ENCODE measurements at places on chromosomes 1 and 21.
A peak's percentile ranks its signal among the peaks of the same experiment; 100 is the strongest.

DNA sequence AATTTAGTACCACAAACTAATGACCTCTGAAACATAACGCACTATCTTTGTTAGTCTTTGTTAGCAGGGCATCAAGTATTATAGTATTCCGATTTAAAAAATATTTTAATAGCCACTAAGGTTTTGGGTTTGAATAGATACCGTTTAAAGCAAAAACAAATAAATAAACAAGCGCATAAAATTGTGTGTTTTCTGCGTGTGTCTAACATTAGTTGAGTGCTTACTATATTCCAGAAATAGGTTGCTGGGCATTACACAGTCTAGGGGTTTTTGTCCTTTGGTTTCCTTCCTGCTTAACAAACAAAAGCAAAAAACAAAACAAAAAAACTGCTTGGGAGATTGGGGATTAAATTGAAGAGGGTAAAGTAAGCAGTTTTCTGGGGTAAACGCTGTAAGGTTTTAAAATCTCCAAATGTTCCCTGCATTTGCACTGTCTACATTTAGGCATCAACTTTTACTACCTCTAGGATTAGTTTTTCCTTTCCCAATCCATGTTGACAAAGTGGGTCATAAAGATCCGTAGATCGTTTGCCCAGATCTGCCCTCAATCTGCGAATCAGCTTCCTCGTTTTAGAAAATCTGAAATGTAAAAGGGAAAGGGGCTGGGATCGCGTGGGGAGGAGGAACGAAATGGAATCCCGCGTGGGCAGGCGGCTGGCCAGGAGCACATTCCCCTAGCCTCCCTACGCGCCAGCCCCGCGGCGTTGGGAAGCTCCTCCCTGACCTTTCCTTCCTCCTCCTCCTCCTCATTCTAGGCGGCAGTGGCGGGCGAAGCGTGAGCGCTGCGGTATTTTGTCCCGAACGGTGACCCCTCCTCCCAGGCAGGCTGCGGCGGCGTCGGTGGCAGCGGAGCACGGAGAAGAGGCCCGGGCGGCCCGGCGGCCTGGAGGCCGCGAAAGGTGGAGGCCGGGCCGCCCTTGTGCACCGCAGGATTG lies at the start of gene KCTD3:
Gene KCTD3, plus strand, starts transcription at position 749 of the 935 bp plus-strand sequence. CDS start 382 bp downstream, outside the sequence.
- DNase-seq, result no peak

- no peak for DNase-seq
These were observed 716.2 kb upstream of the ZP4 start for GRCh38 chr1:238606896-238607295.

- no peak for DNase-seq
These were observed 646 bp upstream of the RRP15 start for GRCh38 chr1:218284377-218284916.

DNA sequence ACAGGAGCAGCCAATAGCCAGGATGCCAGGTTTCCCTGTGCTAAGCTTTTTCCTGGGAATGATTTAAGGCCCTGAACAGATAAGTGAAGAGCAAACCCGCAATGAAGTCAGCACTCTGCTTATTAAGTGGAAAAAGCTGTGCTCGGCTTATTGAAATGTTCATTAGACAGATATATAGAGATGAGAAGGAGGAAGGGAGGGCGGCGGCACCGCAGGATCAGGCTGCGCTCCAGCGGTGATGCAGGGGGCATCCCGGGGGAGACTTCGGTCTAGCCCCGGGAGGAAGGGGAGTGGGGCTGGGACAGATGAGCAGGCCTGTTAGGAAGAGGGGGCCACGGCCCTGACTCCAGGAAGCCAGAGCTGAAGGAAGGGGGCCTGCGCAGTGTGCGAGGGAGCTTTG lies 115.0 kb downstream of the TMEM53 start:
- DNase-seq, result no peak

- no peak for DNase-seq
These were observed 9.5 kb upstream of the CR2 start for GRCh38 chr1:207444514-207445217.

- DNase-seq, result no peak
These were observed 29.9 kb upstream of the SAMD13 start for GRCh38 chr1:84271441-84272151.

GRCh38 chr1:110631836-110632620 lies 25.9 kb upstream of the KCNA2 start:
- no peak for DNase-seq

GRCh38 chr1:112904831-112905261 lies 51.1 kb downstream of the SLC16A1 start:
- no peak for DNase-seq

GRCh38 chr1:168348146-168348709 lies 67.6 kb downstream of the TBX19 start:
- no peak for DNase-seq

DNA sequence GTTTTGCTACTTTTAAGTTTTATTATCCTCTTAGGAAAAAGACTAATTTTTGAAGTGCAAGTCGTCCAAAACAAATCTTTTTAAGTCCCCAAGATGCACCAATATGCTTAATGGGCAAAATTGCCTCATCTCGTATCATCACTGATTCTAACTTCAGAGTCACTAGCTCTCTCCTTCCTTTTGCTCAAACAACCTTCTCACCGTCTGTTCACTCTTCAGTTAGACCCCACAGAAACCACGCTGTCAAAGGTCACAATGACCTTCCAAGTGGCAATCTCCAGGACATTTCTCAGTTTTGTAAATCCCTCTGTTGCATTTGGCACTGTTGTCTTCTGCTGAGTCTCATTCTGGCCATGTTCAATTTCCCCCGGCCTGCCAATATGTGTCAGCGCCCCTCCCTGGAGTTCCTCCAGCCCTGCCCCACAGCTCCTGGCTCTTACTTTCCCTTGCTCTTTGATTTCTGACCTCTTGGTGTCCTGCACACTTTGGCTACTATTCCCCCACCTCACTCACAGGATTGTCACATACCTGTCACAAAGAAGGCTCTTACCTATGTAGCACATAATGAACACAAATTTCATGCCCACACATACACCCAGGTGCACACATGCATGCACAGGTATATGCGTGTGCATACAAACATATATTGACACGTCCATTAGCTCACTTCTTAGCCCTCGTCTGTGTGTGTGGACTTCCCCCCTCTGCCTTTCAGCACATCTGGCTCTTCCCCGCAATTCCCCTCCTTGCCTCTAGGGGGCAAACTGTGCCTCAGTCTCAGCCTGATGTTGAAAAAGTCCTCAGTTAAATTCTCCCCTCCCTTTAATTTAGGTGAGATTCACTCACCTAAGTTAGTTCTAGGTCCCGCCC lies 354.0 kb upstream of the DUSP10 start:
- peak; percentile 5 for DNase-seq

GRCh38 chr1:15323989-15324868 lies 77.2 kb downstream of the FHAD1 start:
- no peak for DNase-seq

GRCh38 chr1:1920057-1920607 lies 1.1 kb upstream of the TMEM52 start:
- DNase-seq, result no peak

DNA sequence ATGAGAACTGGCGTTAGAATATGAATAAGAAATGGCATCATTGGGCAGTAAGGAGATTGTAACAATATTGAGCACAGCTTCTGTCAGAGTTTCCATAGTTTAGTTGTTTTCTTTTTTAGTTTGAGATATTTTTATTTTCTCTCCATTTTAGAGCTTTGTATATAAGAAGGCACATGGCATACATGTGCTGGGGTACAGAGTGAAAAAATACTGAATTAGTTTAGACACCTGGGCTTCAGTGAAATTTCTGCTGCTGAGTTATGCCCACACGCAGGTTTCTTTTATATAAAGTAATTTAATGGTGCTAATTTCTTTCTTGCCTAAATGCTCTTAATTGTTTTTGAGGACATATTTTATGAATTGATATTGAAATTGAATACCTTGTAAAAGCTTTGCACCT lies 53.6 kb upstream of the RWDD3 start:
- DNase-seq, result no peak

DNA sequence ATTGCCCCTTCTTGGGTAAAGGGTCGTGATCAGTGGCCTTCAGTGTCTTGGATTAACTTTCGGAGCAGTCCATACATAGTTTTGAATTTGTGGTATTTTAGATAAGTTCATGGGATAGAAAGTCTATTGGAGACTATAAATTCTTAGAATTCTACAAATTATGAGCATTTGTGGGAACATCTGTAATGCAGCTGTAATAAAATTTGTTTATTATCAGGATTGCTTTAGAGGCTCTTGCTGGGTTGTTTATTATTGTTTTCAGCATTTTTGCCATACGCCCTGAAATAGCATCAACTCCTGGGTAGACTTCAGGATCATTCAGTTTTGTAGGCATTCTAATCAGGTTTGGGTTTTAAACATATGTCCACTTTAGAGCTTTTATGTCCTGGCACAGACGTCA lies 16.1 kb downstream of the LAMC1 start:
- DNase-seq, result no peak

DNA sequence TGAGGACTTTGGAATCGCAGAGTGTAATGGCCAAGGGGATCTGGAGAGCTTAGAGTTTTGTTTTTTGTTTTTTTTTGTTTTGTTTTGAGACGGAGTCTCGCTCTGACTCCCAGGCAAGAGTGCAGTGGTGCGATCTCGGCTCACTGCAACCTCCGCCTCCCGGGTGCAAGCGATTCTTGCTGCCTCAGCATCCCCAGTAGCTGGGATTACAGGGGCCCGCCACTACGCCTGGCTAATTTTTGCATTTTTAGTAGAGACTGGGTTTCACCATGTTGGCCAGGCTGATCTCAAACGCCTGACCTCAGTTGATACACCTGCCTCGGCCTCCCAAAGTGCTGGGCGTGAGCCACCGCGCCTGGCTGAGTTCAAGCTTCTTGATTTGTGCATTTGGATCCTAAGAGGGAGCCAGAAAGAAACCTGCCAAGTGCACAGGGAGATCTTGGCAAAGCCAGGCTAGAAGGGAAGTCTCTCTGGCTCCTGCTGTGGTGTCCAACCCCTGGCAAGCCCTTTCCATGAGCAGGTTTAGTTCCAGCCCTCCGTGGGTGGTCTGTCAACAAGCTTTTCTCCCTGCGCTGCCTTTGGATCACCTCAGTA lies 852 bp downstream of the FAAH start:
- DNase-seq, result no peak

DNA sequence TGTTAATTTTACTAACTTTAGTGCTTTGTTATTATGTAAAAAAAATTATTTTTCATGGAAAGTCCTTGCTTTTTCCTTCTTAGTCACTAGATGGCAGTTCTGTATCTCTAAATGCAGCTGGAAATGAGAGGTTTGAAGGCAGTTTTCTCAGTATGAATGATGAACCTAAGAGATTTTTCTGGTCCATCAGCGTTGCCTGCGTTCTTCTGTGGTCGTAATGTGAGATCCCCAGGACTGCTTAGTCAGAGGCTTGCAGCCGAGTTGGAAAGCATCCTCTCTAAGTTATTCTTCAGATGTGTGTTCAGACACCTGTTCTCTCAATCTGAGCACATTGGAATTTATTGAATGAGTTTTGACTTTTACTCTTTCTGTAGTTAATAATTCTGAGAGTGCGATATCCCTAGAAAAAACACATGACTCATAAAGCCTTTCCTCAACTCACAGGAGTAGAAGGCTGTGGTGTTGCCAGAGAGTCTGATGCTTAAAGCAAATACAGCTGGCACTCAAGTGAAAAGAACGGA lies 99.3 kb downstream of the FMN2 start:
- DNase-seq, result no peak

DNA sequence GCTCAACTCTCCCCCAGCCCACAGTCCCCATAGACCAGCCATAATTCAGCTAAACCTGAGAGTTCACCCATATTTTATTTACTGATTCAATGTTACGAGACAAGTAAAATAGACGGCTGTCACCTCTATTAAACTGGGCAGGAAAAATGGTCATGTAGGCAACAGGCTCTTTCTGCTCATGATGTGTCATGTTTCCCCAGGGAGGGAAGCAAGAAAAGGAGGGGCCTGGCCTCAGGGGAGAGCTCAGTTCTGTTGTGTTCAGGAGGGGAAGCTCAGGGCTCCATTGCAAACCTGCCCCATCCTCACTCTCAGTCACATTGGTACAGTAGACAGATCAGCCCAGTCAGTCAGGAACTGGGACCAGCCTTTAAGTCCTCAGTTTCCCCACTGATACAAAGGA lies 12.8 kb downstream of the GRIK3 start:
- DNase-seq, result no peak

- DNase-seq, result no peak
These were observed 21.0 kb downstream of the RAVER2 start for GRCh38 chr1:64765826-64766225.

- DNase-seq, result no peak
These were observed 98.8 kb downstream of the FOXD2 start for GRCh38 chr1:47536646-47537118.

DNA sequence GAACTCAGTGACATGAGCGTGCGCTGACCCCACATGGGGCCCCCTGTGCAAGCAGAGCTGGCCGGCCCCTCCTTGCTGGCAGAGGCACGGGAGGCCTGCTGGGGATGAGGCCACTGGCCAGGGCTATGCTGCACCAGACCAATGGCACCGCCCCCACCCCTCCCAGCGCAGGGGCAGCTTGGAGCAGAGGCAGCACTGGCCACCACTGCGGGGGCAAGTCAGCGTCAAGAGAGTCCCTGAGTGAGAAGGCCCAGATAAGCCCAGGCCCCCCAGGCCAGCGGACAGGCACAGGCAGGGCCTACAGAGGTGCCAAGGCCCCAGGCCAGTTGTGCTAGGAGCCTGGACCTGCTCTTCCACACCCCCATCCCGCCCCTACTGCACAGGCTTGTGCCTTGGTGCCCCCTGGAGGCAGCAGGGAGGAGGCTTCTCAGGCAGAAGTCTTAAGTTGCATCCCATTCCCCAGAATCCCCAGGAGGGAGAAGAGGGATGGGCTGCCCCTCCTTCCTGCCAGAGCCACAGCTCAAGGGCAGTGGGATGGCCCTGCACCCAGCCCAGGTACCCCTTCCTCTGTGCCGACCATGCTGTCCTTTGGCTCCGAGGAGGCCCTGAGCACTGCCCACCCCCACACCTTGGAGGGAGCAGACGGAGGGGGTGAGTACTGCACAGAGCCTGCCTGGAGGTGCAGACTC lies 35.8 kb downstream of the EPHX1 start:
- no peak for DNase-seq

- no peak for DNase-seq
These were observed 214.5 kb downstream of the VAV3 start for GRCh38 chr1:107750364-107750959.

- no peak for DNase-seq
These were observed 81.0 kb upstream of the LRRC8D start for GRCh38 chr1:89739844-89740216.

DNA sequence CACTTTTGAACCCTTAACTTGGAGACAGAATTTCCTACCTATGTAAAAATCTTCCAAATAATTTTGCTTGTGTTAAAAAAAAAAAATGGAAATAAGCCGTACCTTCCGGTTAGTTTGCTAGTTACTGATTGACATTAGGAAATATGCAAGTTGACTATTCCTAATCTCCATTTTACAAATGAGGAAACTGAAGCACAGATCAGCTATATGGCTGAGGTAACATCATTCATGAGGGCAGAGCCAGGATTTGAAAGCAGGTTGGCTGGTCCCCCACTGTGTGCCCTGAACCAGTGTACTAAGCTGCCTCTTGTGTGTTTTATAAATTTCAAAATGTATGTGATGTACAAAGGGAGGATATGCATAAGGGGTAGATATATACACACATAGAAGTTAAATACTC lies 29.6 kb downstream of the BACE2 start:
- DNase-seq, result no peak

DNA sequence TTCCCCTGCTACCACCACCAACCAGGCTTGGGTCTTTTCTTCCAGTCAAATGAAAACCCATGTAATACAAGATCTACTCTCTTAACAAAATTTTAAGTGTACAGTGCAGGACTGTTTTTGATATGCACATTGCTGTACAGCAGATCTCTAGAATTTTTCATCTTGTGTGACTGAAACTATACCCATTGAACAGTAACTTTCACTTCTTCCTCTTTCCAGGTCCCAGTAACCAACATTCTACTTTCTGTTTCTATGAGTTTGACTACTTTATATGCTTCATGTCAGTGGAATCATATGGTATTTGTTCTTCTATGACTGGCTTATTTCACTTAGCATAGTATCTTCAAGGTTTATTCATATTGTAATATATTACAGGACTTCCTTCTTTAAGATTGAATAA lies 45.3 kb upstream of the PLPPR4 start:
- no peak for DNase-seq
